Daoy (cell line): ENCODE measurements at places on chromosomes 16 and 17. TPM values are rescaled to one million over a fixed set of nuclear protein-coding genes. Genes with fewer than 3 reads are reported as not detected.

PKMYT1 gene
- 48.6 and 70.3 TPM in 2 replicates for total RNA-seq

CD300LB gene
- total RNA-seq: not detected in 2 replicates

ABCC11 gene
- not detected in 2 replicates for total RNA-seq

CHST4 gene
- 0.06 and 0.30 TPM in 2 replicates for total RNA-seq

UNKL gene
- 12.1 and 13.7 TPM in 2 replicates for total RNA-seq

CTRB2 gene
- not detected in 2 replicates for total RNA-seq

LDHD gene
- not detected in 2 replicates for total RNA-seq

GRCh38 chr17:37766971-37767370 is 22.1 kb upstream of the HNF1B start:
- no peak for DNase-seq

- DNase-seq: no peak
Measured at GRCh38 chr16:50195756-50196155, 42.6 kb downstream of the TENT4B start.

GRCh38 chr16:59905606-59906005 is 1171.5 kb upstream of the GOT2 start:
- DNase-seq: no peak

- peak; percentile 38 for DNase-seq
Measured at GRCh38 chr17:58121925-58122324, 26.3 kb upstream of the OR4D1 start.

GRCh38 chr17:6910987-6911603 is 79.6 kb upstream of the TEKT1 start:
- peak; percentile 17 for DNase-seq

- DNase-seq: no peak
Measured at GRCh38 chr16:86347090-86347489, 163.2 kb upstream of the FOXF1 start.

DNA sequence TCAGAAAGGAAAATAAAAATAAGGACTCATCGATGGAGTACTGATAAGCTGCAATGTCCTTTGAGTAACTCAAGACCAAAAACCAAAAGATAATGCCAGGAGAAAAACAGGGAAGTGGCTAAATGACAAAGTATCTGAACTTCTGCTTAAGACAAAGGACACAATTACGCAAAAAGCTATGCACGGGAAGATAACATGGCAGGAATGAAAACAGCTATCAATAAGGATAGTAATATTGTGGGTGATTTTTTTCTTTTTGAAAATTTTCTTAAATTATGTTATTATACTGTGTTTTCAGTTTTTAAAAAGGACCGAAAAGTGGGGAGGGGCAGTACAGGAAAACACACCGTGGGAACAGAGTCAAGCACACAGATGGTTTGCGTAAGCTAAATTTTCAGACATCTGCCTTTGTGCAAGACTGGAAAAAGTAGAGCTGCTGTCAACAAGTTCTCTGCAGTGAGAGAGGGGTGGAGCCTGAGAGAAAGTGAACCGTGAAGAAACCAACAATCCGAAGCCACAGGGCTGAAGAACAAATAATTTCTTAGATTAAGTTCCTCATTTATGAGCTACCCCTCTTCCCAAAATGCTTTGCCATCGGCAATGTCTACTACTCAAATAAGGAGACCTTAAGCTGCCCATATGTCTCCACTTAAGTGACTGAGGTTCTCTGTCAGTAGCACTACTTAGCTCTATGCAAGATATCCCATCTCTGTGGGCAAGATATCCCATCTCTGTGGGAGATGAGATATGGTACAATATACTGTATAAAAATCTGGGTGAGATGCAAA is 99.9 kb upstream of the CORO6 start:
- no peak for DNase-seq

GRCh38 chr17:980406-981291 is 1.1 kb upstream of the NXN start:
- peak; percentile 87 for DNase-seq

DNA sequence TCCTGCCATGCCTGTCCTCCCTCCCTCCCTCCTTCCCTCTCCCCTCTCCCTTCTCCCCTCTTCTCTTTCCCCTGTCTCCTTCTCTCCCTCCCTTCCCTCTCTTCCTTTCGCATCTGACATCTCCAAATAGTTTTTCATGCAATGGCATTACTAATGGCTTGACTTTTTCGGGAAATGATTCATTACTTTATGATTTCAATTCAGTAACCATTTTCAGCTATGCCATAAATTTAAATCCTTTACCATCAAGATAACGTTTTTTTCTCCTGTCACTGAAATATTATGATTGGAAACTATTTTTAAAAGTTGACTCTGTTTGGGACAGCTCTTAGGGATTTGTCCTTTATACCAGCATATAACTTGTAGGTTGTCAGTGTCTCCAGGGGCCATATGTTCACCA is 201.0 kb downstream of the WWOX start:
- no peak for DNase-seq

DNA sequence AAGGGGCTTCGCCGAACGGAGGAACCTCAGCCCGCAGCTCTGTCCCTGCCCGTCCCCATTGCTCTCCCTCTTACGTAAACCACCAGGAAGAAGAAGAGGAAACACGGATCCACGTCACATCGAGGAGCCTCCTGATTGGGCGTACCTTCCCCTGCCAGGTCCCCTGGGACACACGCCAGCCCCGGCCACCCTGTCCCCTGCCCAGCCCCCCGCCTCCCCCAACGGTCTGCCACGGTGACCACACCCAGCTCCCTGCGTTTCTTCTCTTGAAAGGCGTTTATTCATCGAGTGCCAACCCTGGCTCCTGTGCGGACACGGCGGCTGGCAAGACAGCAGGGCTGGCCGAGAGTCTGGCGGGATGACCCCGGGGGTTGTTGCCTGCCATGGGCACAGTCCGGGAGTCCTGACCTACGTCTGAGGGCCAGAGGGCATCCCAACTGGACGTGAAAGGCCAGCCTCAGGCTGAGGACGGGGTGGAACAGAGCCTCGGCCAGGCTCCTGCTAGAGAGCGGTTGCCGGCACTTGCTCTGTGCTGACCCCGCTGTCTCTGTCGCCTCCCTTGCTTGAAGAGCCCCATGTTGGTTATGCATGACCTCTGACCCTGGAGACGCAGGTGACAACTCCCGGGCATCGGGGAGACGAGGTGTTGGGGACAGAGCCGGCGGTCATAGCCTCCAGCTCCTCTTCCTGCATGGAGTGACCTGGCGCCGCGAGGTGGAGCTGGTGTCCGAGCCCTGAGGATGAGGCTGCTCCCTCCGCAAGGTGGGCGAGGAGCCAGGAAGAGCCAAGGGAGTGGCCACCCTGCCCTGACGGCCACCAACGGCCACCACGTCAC is 40.5 kb upstream of the ACSF3 start:
- peak; percentile 62 for DNase-seq

GRCh38 chr17:82405051-82405450 is 13.1 kb upstream of the HEXD start:
- no peak for DNase-seq

DNA sequence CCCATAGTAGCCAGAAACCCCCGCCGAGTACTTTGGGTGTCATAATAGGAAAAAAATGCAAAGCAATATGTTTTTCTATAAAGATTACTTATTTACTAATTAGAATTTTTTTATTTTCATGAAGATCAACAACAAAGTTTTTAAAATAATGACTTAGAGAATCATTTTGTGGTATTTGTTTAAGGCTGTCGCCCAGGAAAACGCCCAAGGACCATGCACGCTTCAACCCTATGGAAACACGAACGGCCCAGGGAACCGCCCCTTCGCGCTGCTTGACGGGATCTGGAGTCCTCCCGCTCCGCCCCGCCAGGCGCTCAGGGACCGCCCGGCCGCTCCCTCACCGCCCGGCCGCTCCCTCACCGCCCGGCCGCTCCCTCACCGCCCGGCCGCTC is 408 bp upstream of the KPNA2 start:
- DNase-seq: peak; percentile 98

DNA sequence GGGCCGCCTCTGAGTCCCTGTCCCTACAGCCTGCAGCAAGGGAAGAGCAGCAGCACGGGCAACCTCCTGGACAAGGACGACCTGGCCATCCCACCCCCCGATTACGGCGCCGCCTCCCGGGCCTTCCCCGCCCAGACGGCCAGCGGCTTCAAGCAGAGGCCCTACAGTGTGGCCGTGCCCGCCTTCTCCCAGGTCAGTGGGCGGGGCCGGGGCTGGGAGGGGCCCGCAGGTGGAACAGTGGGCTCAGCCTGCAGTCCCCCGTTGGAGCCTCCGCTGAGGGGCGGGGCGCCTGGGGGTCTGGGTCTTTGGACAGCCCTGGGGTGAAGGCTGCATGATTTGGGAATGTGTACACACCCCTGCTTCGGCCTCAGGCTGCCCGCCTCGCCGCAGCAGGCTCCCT is 58.6 kb upstream of the PVALEF start:
- no peak for DNase-seq

DNA sequence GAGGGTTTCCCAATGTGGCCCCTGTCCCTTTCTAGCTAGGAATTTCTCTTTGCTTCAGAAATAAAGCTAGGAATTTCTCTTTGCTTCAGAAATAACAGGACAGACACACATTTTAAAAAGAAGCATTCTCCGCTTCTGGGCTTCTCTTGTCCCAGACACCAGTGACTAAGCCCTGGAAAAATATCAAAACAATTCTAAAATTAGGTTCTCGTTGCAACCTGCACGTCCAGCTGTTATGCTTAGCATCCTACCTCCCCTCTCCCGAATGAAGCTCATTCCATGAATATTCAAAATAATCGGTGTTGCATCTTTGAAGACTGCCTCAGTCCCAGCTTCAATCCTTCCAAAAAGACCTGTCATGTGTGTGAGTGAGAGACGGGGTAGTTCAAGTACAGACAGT is 45.6 kb upstream of the WSCD1 start:
- DNase-seq: no peak
